ENCODE measurements at places on chromosomes 2 and 18.

DNA sequence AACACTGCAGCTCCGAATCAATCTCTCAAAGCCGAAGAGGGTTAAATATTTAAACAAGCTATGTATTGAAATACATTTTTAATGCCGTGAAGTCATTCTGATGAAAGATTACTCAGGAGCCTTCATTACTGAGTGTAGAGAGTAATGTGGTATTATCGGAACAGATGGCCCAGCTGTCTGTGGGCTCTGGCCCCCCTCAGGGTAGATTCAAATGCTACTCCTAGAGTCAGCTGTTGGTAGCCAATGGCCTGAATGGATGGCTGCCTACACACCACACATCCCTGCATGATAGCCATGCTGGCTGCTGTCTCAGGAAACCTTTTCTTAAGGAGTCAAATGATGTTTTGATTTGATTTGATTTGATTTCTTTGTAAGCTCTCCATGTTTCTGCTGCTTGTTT lies 732.3 kb upstream of the CELF4 start:
- DNase-seq, result no peak

GRCh38 chr2:109372614-109373013 lies 241.2 kb downstream of the SEPTIN10 start:
- no peak for DNase-seq

- no peak for DNase-seq
Measured at GRCh38 chr18:21451851-21452250, 148.7 kb downstream of the ESCO1 start.

DNA sequence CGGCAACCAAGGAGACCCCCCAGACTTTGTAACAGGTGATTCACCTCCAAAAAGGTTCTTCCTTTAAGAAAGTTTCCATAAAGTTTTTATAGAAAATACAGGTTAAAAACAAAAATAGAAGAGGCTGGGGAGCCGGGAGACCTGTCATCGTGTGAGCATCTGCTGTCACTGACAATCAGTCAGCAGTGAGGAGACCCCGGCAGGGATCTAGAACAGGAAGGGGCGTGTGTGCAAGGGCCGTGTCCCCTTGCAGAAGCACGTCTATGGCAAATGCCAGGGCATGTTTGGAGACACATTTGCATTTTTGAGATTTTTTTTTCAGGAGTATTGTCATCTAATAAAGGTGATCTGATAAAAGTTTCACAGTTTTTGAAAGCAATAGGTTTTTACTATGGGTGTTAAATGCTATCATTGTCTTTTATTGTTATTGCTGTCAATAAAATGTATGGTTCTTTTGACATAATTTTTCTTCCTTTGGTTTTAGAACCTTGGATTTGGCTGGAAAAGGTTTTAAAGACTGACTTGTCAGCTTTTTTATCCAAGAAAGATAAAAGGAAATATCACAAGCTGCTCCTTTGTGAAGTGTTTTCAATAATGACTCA lies 52.1 kb downstream of the MTCL1 start:
- DNase-seq, result no peak

- DNase-seq, result no peak
Measured at GRCh38 chr2:176147800-176148496, 3.4 kb upstream of the HOXD4 start.
